ENCODE measurements at places on chromosomes 12 and 14. TPM values are rescaled to one million over a fixed set of nuclear protein-coding genes. Genes with fewer than 3 reads are reported as not detected.

MSRB3 gene
- 9.7 TPM for polyA plus RNA-seq

- no peak for DNase-seq
- peaks cover 3% of the 10 kb centered on the region for H3K36me3 ChIP-seq
- H3K27me3 ChIP-seq = no peaks in the 10 kb centered on the region
- no peak overlapping the region for H3K4me3 ChIP-seq
Measured at GRCh38 chr14:61477712-61478462, 156.5 kb downstream of the PRKCH start.

DNA sequence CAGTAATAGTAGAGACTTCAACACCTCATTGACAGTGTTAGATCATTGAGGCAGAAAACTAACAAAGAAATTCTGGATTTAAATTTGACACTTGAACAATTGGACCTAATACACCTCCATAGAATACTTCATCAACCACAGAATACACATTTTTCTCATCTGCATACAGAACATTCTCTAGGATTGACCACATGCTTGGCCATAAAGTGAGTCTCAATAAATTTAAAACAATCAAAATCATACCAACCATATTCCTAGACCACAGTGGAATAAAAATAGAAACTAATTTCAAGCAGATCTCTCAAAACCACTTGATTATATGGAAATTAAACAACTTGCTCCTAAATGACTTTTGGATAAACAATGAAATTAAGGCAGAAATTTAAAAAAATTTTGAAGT, 82.3 kb downstream of the SLC38A4 start:
- H3K4me1 ChIP-seq = no peaks in the 10 kb centered on the region
- H3K4me3 ChIP-seq = no peak overlapping the region
- no peaks in the 10 kb centered on the region for H3K27me3 ChIP-seq
- H3K27ac ChIP-seq = no peak overlapping the region
- H3K36me3 ChIP-seq = no peaks in the 10 kb centered on the region

MANSC4 gene
- polyA plus RNA-seq = 0.11 TPM

DNA sequence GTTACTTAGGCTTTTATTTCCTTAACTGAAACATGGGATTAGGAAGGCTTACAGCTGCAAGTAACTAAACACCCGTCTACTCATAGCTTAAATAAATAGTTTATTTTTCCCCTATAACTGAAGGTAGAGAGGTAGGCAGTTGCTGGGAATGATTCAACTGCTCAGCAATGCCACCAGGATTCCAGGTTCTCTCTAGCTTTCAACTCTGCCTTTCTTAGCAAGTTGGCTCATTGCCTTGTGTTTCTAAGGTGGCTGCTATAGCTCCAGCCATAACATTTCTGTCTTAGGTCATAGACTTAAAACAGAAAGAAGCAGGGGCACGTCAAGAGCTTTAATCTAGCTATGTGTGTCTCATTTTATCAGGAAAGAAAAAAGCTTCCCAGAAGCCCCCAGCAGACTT, 103.7 kb upstream of the MDM1 start:
- DNase-seq = no peak
- no peaks in the 10 kb centered on the region for H3K4me1 ChIP-seq
- H3K36me3 ChIP-seq = no peaks in the 10 kb centered on the region
- H3K4me3 ChIP-seq = no peak overlapping the region

GRCh38 chr12:103944964-103945363, 14.8 kb downstream of the HSP90B1 start:
- H3K27me3 ChIP-seq = no peaks in the 10 kb centered on the region
- H3K36me3 ChIP-seq = peaks cover 66% of the 10 kb centered on the region
- DNase-seq = no peak

GRCh38 chr14:94054401-94054800, 26.6 kb downstream of the DDX24 start:
- H3K27ac ChIP-seq = no peak overlapping the region
- H3K4me1 ChIP-seq = peaks cover 2% of the 10 kb centered on the region
- H3K4me3 ChIP-seq = no peak overlapping the region
- peaks cover 79% of the 10 kb centered on the region for H3K36me3 ChIP-seq

DNA sequence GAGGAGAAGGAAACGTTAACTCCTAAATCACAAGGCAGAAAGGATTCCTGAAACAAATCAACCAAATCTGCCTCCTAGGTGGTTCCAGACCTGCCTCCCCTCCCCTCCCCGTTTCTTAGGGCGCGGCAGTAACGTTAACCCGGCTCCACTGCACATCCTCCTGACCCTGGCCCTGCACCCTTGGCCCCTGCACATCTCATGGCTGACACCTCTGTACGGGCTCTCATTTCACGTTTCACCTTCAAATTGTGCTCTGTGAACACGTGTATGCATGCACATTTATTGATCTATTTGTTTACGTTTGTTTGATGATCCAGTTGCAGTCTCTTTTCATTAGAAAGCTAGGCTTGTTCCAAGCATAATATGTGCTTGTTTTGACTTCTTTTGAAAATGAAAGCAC, 358.1 kb downstream of the ADGRD1 start:
- no peaks in the 10 kb centered on the region for H3K4me1 ChIP-seq
- H3K27me3 ChIP-seq = no peaks in the 10 kb centered on the region
- no peak overlapping the region for H3K4me3 ChIP-seq
- H3K27ac ChIP-seq = no peak overlapping the region
- H3K36me3 ChIP-seq = no peaks in the 10 kb centered on the region

- no peak overlapping the region for H3K4me3 ChIP-seq
- no peaks in the 10 kb centered on the region for H3K27me3 ChIP-seq
- no peaks in the 10 kb centered on the region for H3K36me3 ChIP-seq
- H3K27ac ChIP-seq = no peak overlapping the region
- no peaks in the 10 kb centered on the region for H3K4me1 ChIP-seq
- no peak for DNase-seq
Measured at GRCh38 chr14:72498646-72499045, 395.3 kb downstream of the DPF3 start.

PLEKHH1 gene
- 10.7 TPM for polyA plus RNA-seq

ITGB7 gene
- polyA plus RNA-seq = 9.5 TPM

DNA sequence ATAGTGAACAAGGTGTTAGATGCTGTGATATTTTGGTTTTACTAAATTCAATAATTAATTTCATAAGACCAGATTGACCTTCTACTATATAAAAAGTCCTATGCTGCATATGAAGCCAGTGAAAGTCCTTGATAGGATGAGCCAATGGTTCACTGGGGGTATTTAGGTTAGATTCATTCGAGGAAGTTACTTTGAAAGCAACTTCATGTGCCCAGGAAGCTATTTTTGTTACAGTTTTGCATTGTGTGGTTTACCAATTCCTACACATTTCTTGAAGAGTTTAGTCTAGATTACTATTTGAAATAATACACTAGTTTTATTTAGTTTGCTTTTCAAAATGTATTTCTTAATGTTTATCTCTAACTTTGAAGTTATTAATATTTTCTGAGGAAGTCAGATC, 58.5 kb upstream of the RMST start:
- H3K27me3 ChIP-seq = no peaks in the 10 kb centered on the region
- no peak overlapping the region for H3K4me3 ChIP-seq
- no peaks in the 10 kb centered on the region for H3K36me3 ChIP-seq
- H3K4me1 ChIP-seq = no peaks in the 10 kb centered on the region
- no peak for DNase-seq
- H3K27ac ChIP-seq = no peak overlapping the region

- H3K4me3 ChIP-seq = no peak overlapping the region
- no peak overlapping the region for H3K27ac ChIP-seq
- H3K4me1 ChIP-seq = no peaks in the 10 kb centered on the region
Measured at GRCh38 chr12:110107369-110108281, 16.5 kb upstream of the IFT81 start.

GRCh38 chr12:84375449-84376170, 537.0 kb downstream of the SLC6A15 start:
- no peak overlapping the region for H3K27ac ChIP-seq
- H3K4me3 ChIP-seq = no peak overlapping the region
- no peaks in the 10 kb centered on the region for H3K36me3 ChIP-seq
- no peaks in the 10 kb centered on the region for H3K4me1 ChIP-seq
- H3K27me3 ChIP-seq = no peaks in the 10 kb centered on the region
- no peak for DNase-seq

DNA sequence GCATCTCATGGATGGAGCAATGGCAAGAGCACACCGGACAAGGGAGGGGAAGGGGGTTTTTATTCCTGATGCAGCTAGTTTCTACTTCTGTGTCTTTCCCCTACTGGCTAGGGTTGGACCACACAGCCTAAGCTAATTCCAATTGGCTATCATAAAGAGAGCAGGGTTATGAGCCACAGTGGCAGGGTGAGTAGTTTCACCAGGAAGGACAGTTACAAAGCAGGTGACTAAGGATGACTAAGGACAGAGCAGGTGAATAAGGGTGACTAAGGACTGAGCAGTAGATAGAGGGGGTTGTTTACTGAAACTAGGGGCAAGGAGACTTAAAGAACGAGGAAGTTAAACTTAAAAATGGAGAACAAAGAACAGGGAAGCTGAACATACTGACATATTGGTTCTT, 321.4 kb upstream of the SEL1L start:
- no peaks in the 10 kb centered on the region for H3K27me3 ChIP-seq
- H3K36me3 ChIP-seq = no peaks in the 10 kb centered on the region
- no peak for DNase-seq
- no peak overlapping the region for H3K4me3 ChIP-seq
- H3K4me1 ChIP-seq = no peaks in the 10 kb centered on the region

DNA sequence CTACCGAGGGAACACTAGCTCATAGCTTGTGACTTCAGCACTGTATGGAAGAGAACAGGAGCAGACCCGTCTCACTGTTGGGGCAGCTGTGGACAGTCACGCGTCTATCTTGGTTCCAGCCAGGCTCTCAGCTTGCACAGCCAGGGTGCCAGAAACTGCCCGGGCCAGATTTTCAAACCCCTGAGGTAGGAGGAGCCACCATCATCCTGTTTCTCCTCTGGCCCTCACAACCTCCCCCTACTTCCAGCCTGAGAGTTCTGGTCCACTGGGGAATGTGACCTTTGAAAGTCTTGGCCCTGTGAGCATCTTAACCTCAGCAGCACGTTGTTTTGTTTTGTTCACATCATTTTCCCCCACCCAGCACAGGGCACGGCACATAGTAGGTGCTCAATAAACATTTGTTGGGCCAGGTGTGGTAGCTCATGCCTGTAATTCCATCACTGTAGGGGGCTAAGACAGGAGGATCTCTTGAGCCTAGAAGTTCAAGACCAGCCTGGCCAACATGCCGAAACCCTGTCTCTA, 50.4 kb downstream of the PSMA6 start:
- no peaks in the 10 kb centered on the region for H3K36me3 ChIP-seq
- DNase-seq = no peak
- no peaks in the 10 kb centered on the region for H3K27me3 ChIP-seq
- no peak overlapping the region for H3K4me3 ChIP-seq

MFAP5 gene
- 6.7 TPM for polyA plus RNA-seq

GRCh38 chr12:14367040-14367661, 1.7 kb downstream of the ATF7IP start:
- H3K27me3 ChIP-seq = no peaks in the 10 kb centered on the region
- peak overlapping the region; percentile 82 for H3K27ac ChIP-seq
- H3K36me3 ChIP-seq = no peaks in the 10 kb centered on the region
- H3K4me3 ChIP-seq = peak overlapping the region; percentile 75
- DNase-seq = peak; percentile 50

DNA sequence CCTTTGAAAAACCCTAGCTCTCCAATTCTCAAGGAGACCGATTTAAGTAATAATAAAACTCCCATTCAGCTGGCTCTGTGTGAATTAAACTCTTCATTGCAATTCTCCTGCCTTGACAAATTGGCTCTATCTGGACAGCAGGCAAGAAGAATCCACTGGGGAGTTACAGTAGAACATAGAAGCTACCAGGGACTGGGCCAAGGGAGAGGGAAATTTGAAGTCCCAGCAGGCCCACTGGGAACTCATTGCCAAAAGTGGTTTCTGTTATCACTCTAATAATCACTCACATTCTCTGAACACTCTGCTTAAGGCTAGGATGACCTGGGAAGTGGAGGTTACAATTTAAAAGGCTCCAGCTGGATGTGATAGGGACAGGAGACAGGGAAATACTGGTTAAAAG, 384.5 kb upstream of the CCDC196 start:
- no peak overlapping the region for H3K4me3 ChIP-seq
- DNase-seq = no peak
- H3K27ac ChIP-seq = no peak overlapping the region
- H3K4me1 ChIP-seq = no peaks in the 10 kb centered on the region

GRCh38 chr14:105864651-105865265, 338.4 kb downstream of the TMEM121 start:
- H3K36me3 ChIP-seq = no peaks in the 10 kb centered on the region
- H3K27me3 ChIP-seq = peaks cover 8% of the 10 kb centered on the region
- peaks cover 35% of the 10 kb centered on the region for H3K4me1 ChIP-seq
- no peak overlapping the region for H3K27ac ChIP-seq
- H3K4me3 ChIP-seq = no peak overlapping the region

GRCh38 chr12:89551747-89552146, 25.9 kb upstream of the POC1B start:
- H3K27ac ChIP-seq = no peak overlapping the region
- H3K27me3 ChIP-seq = no peaks in the 10 kb centered on the region
- H3K4me1 ChIP-seq = no peaks in the 10 kb centered on the region

- H3K36me3 ChIP-seq = no peaks in the 10 kb centered on the region
- H3K4me3 ChIP-seq = no peak overlapping the region
- no peaks in the 10 kb centered on the region for H3K4me1 ChIP-seq
- H3K27ac ChIP-seq = no peak overlapping the region
- peak; percentile 62 for DNase-seq
Measured at GRCh38 chr12:1093166-1093751, 102.2 kb downstream of the ERC1 start.

GRCh38 chr12:4047421-4047820, 174.2 kb upstream of the PARP11 start:
- H3K4me1 ChIP-seq = peaks cover 13% of the 10 kb centered on the region
- DNase-seq = no peak
- H3K27ac ChIP-seq = no peak overlapping the region
- H3K27me3 ChIP-seq = no peaks in the 10 kb centered on the region
- H3K36me3 ChIP-seq = no peaks in the 10 kb centered on the region
- H3K4me3 ChIP-seq = no peak overlapping the region

GRCh38 chr14:76920331-76921087, 94.3 kb downstream of the LRRC74A start:
- peaks cover 75% of the 10 kb centered on the region for H3K4me1 ChIP-seq
- H3K27me3 ChIP-seq = no peaks in the 10 kb centered on the region
- H3K36me3 ChIP-seq = no peaks in the 10 kb centered on the region

DNA sequence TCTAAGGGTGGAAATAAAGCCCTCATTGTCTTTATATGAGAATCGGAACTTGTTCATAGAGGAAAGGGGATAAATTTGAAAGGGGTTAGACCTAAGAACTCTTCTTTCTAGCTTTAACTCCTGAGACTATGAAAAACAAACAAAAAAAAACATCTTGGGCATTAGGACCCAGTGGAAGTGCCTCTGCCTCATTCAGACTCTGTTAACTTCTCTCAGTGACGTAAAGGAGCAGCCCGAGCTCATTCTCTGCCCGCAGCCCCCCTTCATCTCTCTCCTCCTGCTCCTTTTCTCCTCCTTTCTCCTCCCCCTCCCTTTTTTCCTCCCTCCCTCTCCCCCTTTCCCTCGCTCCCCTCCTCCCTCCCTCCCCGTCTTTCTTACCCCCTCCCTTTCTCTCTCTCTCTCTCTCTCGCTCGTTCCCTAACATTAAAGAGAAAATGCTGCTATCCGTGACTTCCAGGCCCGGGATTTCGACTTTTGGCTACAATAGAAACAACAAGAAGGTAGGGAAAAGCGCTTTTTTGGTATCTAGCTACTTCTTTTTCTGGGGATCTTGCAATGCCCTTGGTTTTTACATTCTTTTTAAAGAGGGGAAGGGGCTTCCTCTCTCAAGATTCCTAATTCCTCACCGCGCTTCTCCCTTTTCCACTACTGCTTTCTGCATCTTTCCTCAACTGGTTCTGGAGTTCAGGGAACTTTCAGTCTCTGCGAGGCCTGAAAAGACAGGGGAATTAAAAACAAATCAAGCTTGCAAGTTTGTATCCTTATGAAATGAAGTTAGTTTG, at the start of gene RBMS2:
RBMS2 (plus strand) TSS at position 231 of the 782 bp plus-strand sequence; CDS start at position 435, 204 bp downstream.
- H3K36me3 ChIP-seq = no peaks in the 10 kb centered on the region
- peak; percentile 75 for DNase-seq
- H3K27ac ChIP-seq = peak within 1 kb of the TSS; percentile 81
- no peaks in the 10 kb centered on the region for H3K27me3 ChIP-seq

KRT74 gene
- polyA plus RNA-seq = 0.34 TPM
